ENCODE measurements at places on chromosomes 6 and 20. TPM values are rescaled to one million over a fixed set of nuclear protein-coding genes. Genes with fewer than 3 reads are reported as not detected.

- no peak overlapping the region for H3K27ac ChIP-seq
- no peaks in the 10 kb centered on the region for H3K36me3 ChIP-seq
- no peaks in the 10 kb centered on the region for H3K4me1 ChIP-seq
- no peak for DNase-seq
Measured at GRCh38 chr20:61927193-61927825, 138.4 kb downstream of the TAF4 start.

- H3K36me3 ChIP-seq, result peaks cover 17% of the 10 kb centered on the region
- peak; percentile 63 for DNase-seq
- H3K4me1 ChIP-seq, result peaks cover 91% of the 10 kb centered on the region
- H3K27ac ChIP-seq, result peak overlapping the region; percentile 99
- H3K27me3 ChIP-seq, result no peaks in the 10 kb centered on the region
- H3K4me3 ChIP-seq, result peak overlapping the region; percentile 90
Measured at GRCh38 chr6:142802124-142802523, 142.9 kb downstream of the HIVEP2 start.

SMLR1 gene
- total RNA-seq, result not detected

GRCh38 chr6:113433335-113433991, 423.7 kb upstream of the MARCKS start:
- no peak for DNase-seq
- no peaks in the 10 kb centered on the region for H3K36me3 ChIP-seq
- no peaks in the 10 kb centered on the region for H3K4me1 ChIP-seq
- H3K27me3 ChIP-seq, result no peaks in the 10 kb centered on the region
- H3K27ac ChIP-seq, result no peak overlapping the region

RPS10 gene
- total RNA-seq, result 2,209 TPM

DACT2 gene
- 0.14 TPM for total RNA-seq

DNA sequence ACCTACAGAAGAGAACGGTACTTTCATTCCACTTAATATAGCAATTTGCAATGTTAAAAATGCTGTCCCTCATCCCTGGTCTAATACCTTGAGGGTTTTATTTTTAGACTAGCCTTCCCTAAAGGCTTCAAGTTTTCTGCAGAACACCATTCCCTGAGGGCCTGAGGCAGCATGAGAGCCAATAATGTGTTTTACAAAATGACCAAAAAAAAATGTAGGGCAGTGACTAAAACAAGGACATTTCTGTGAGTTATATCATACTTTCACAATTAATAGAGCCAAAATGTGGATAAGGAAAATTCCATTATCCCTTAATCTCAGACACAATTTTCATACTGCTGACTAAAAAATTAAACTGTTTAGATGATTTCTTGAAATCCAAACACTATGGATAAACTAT, 22.7 kb downstream of the GPR63 start:
- H3K36me3 ChIP-seq, result no peaks in the 10 kb centered on the region
- H3K27me3 ChIP-seq, result no peaks in the 10 kb centered on the region
- no peak for DNase-seq
- H3K4me1 ChIP-seq, result no peaks in the 10 kb centered on the region
- no peak overlapping the region for H3K27ac ChIP-seq

DNA sequence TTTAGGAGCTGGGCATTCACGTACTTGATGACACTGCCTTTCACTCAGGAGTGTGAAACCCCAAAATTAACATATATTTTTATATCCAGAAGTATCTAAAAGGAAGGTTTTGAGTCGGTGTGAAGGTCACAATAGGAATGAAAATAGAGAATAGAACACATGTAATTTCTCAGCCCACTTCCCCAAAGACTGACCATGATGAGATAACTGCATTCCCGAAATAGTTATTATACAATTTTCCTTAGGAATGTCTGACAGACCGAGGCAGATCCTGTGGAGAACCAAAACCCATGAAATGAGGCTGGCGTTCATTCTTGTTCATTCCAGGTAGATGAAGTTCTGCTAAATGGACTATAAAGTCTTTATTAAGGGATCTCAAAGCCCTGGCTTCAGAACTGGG, 10.3 kb downstream of the NSFL1C start:
- no peak overlapping the region for H3K27ac ChIP-seq
- DNase-seq, result no peak
- no peak overlapping the region for H3K4me3 ChIP-seq
- no peaks in the 10 kb centered on the region for H3K27me3 ChIP-seq
- peaks cover 40% of the 10 kb centered on the region for H3K36me3 ChIP-seq

DNA sequence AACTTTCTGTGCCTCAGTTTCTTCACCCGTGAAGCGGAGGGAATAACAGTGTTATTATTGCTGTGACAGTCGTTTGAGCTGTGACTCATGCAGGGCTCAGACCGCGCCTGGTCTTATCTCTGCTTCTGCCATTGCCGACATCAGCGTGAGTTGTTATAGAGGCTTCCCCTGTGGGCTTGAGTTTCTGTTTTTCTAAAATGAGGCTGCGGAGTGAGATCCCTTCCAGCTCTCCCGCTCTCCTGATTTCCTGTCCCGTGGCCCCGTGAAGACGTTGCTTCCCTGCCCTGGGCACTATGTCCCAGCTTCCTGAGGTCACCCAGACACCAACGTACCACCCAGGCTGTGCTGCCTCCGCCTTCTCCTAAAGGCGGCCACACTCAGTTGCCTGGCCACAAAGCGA, 278.5 kb downstream of the BMP7 start:
- peaks cover 8% of the 10 kb centered on the region for H3K27me3 ChIP-seq
- no peak for DNase-seq
- H3K4me1 ChIP-seq, result no peaks in the 10 kb centered on the region
- no peaks in the 10 kb centered on the region for H3K36me3 ChIP-seq

DNA sequence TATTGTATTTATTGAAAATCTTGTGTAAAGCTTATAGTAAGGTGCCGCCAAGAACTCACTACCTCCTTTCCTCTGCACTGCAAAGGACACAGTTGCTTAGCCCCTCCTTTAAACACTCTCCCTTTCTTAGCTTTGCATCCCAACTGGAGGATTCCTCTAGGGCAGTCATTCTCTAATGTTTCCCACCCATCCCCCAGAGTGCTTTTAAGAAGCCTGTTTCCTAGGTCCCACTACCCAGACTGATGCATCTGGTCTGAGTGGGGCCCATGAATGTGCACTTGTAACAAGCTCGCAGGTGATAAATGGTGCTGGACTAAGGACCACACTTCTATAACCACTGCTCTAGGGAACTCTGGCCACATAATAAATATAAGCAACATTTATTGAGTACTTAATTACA, 55.2 kb downstream of the B4GALT5 start:
- no peak overlapping the region for H3K4me3 ChIP-seq
- no peaks in the 10 kb centered on the region for H3K27me3 ChIP-seq
- H3K4me1 ChIP-seq, result peaks cover 12% of the 10 kb centered on the region
- H3K36me3 ChIP-seq, result peaks cover 17% of the 10 kb centered on the region

- no peak overlapping the region for H3K4me3 ChIP-seq
- H3K27ac ChIP-seq, result no peak overlapping the region
- peaks cover 8% of the 10 kb centered on the region for H3K27me3 ChIP-seq
- H3K36me3 ChIP-seq, result no peaks in the 10 kb centered on the region
- H3K4me1 ChIP-seq, result no peaks in the 10 kb centered on the region
Measured at GRCh38 chr20:23753589-23753988, 2.9 kb upstream of the CST1 start.

GRCh38 chr6:136655239-136656014, 105.2 kb upstream of the MAP7 start:
- peak overlapping the region; percentile 65 for H3K27ac ChIP-seq
- no peaks in the 10 kb centered on the region for H3K4me1 ChIP-seq
- H3K4me3 ChIP-seq, result no peak overlapping the region

LRP11 gene
- total RNA-seq, result 10.6 TPM

PTCRA gene
- total RNA-seq, result not detected

GRCh38 chr6:92827104-92827503, 592.3 kb downstream of the EPHA7 start:
- H3K4me3 ChIP-seq, result no peak overlapping the region
- no peak overlapping the region for H3K27ac ChIP-seq
- no peaks in the 10 kb centered on the region for H3K27me3 ChIP-seq
- no peak for DNase-seq
- no peaks in the 10 kb centered on the region for H3K36me3 ChIP-seq
- no peaks in the 10 kb centered on the region for H3K4me1 ChIP-seq

DNA sequence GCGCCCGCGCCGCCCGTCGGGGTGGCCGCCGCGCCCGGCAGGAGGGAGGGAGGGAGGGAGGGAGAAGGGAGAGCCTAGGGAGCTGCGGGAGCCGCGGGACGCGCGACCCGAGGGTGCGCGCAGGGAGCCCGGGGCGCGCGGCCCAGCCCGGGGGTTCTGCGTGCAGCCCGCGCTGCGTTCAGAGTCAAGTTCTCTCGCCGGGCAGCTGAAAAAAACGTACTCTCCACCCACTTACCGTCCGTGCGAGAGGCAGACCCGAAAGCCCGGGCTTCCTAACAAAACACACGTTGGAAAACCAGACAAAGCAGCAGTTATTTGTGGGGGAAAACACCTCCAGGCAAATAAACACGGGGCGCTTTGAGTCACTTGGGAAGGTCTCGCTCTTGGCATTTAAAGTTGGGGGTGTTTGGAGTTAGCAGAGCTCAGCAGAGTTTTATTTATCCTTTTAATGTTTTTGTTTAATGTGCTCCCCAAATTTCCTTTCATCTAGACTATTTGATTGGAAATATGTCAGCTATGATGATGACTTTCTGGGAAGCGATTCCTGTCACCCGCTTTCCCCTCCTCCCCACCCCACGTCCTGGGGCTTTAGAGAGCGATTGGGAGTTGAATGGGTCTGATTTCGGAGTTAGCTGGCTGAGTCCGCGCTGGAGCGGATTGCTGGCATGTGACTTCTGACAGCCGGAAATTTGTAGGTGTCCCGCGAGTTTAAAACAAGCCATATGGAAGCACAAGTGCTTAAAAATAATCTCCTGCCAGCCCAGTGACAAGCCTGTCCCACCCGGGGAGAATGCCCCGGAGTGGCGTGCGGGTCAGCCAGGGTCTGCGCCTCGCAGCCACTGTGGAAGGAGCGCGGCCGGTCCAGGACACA, 1.1 kb downstream of the ESR1 start:
- DNase-seq, result no peak
- H3K4me1 ChIP-seq, result peaks cover 18% of the 10 kb centered on the region
- H3K27me3 ChIP-seq, result peaks cover 66% of the 10 kb centered on the region
- H3K4me3 ChIP-seq, result peak overlapping the region; percentile 81

DNA sequence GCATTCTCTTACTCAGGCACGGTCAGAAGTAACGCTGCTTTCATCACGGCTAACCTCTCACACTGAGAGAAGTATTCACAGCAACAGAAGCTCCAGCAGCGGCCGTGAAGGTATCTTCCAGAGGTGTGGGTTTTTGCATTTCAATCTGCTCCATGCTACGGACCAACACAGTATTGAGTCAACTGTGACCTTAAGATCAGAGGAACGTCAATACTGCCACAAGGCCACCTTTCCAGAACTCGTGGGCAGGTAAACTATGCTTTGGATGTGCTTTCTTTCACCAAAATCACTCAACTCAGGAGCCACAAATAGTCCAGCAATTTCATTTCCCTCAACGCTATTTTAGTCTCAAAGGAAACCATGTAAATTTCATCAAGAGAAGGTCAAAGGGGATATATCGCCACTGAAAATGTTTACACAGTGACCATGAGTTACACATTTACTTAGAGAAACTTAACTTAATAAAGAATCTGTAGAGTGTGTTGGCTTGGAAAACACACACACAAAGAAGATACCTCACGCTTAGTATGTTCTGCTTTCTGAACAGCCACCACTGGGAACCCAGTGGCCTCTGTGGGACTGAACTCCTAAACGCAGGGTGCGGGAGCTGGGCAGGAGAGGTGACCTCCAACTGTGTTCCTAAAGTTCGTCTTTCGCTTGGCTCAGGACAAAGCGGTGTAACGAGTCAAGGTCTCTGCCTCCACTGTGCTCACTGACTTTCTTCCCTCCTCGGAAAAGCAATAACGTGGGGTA, 27.9 kb downstream of the TXNDC5 start:
- no peaks in the 10 kb centered on the region for H3K27me3 ChIP-seq
- H3K36me3 ChIP-seq, result peaks cover 4% of the 10 kb centered on the region
- DNase-seq, result no peak
- no peak overlapping the region for H3K4me3 ChIP-seq
- H3K27ac ChIP-seq, result no peak overlapping the region

DNA sequence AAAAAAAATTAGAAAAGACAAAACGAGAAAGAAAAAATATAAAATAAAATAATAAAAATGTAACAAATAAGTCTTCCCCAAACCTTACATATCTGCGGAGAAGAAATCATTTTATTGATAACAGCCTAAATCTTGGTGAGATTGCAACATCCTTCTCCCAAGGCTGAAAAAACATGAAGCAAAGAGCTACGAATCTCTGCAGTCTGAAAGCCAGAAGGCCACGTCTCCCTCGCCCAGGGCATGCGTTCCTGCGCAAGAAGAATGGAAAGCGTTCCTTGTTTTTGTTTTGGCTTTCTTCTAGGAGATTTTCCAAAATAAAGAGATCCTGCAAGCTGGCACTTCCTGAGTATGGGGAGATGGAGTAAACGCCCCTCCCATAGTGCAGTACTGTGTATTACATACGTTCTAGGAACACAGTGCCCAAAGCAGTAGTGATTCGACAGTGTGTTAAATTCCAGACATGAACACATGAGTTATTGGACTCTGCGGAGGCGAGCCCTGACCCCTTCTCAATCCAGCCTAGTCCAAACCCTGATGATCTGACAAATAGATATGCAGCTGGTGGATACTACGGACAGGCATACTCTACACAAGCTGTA, 126.7 kb upstream of the RREB1 start:
- no peak overlapping the region for H3K4me3 ChIP-seq
- H3K27me3 ChIP-seq, result peaks cover 7% of the 10 kb centered on the region
- H3K4me1 ChIP-seq, result no peaks in the 10 kb centered on the region
- no peak overlapping the region for H3K27ac ChIP-seq
- DNase-seq, result no peak

DNA sequence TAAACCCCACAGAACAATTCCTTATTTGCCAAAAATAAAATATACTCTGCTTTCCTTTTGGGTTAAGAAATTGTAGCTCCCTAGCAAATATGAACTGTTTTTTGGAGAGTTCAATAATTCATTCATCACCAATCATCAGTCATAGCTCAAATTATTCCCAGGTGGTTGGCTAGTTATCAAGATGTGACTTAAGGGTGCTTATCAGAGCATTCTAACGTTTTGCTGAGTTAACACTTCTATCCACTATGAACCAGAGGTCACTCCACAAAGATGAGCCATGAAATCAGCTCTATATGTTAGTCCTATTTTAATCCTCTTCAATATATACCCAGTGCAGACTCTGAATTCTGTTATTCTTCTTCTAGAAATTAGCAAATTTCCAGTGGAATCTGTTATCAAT, 379.1 kb downstream of the TENT5A start:
- H3K27me3 ChIP-seq, result no peaks in the 10 kb centered on the region
- no peak for DNase-seq
- H3K4me1 ChIP-seq, result no peaks in the 10 kb centered on the region
- H3K27ac ChIP-seq, result no peak overlapping the region
- no peaks in the 10 kb centered on the region for H3K36me3 ChIP-seq
- H3K4me3 ChIP-seq, result no peak overlapping the region

- H3K27me3 ChIP-seq, result no peaks in the 10 kb centered on the region
- peaks cover 6% of the 10 kb centered on the region for H3K36me3 ChIP-seq
- H3K4me3 ChIP-seq, result peak overlapping the region; percentile 89
- peaks cover 48% of the 10 kb centered on the region for H3K4me1 ChIP-seq
Measured at GRCh38 chr20:58237318-58238132, 9.1 kb upstream of the ANKRD60 start.

DNA sequence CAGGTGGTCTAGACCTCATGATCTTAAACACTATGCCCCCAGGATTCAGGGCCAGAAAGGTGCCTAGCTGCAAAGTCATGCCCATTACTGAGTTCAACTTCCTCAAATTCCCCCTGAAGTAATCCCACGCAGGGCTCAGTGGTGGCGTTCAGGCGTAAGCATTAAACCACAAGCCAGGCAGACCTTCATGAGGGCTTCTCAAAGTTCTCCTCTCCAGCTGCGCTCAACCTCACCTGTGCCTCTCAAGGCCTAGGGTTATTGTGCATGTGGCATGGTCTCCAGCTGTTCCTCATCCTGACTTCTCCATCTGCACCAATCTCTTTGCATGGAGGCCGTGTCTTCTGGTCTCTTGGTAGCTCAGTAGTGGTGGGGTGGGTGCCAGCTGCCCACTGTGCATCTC, 113.6 kb downstream of the TSHZ2 start:
- peak overlapping the region; percentile 13 for H3K4me3 ChIP-seq
- peaks cover 5% of the 10 kb centered on the region for H3K27me3 ChIP-seq
- DNase-seq, result no peak
- peaks cover 53% of the 10 kb centered on the region for H3K4me1 ChIP-seq

All from activated T-cell treated with anti-CD3 and anti-CD28 coated beads, Interleukin-2, amount 50 U/mL, for 72 hours (primary cell).